Psoas muscle (tissue), 8 donors: ENCODE measurements at places on chromosomes 3 and 15. TPM values are rescaled to one million over a fixed set of nuclear protein-coding genes. Genes with fewer than 3 reads are reported as not detected.

Gene GOLGA6A
- not detected for total RNA-seq

Gene KNG1
- total RNA-seq: not detected

Gene PLA2G4D
- total RNA-seq: not detected

Gene GRM7
- not detected for total RNA-seq

Gene MESP2
- not detected for total RNA-seq

Gene HRG
- not detected for total RNA-seq

- DNase-seq: no peak
These were observed 125.9 kb downstream of the ATP10A start for GRCh38 chr15:25737218-25737643.

- no peak for DNase-seq
These were observed 34.9 kb downstream of the DCLK3 start for GRCh38 chr3:36729204-36730056.

GRCh38 chr3:167787440-167787839 lies 51.9 kb downstream of the SERPINI1 start:
- no peak for DNase-seq

DNA sequence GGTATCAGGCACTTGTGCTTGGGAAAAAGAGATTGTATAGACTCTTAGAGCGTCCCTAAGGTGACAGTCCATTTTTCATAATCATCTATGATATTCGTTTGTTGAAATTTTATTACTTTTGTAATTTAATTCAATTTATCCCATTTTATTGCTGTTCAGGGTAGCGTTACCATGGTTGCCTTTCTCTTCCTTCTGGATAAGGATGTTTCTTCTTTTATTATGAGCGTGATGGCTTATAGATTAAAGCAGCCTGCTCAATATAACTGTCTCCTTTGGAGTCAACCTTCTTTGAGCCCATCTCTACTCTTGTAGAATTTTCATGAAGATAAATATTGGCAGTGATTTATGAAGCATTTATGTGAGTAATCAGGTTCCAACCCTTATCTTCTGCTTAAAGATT lies 182.0 kb downstream of the LRTM1 start:
- DNase-seq: no peak

DNA sequence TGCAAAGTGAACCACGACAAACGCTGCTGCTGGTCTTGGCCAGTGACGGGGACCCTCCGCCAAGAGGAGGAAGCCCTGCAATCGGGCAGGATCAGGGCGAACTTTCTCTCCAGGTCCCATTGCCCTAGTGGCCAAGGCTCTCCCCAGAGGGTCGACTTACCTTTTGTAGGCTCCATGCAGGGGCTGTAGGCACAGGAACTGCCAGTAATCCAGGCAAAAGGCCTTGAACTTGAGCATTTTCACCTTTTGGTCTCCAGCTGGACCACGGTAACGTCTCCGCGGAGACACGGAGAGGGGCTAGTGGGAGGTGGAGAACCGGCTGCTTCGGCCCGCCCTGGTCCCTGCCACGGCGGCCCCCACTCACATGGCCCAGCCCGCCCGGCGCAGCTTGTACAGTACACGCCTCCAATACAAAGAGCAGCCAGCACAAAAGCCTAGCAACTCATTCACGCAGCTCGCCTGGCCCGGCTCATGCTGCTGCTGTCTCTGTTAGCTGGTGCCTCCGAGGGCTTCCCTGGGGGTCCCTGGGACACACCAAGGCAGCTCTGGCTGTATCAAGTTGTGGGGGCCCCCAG lies 31.0 kb downstream of the IQSEC1 start:
- no peak for DNase-seq

GRCh38 chr3:79154865-79155264 lies 612.9 kb downstream of the ROBO1 start:
- DNase-seq: no peak

DNA sequence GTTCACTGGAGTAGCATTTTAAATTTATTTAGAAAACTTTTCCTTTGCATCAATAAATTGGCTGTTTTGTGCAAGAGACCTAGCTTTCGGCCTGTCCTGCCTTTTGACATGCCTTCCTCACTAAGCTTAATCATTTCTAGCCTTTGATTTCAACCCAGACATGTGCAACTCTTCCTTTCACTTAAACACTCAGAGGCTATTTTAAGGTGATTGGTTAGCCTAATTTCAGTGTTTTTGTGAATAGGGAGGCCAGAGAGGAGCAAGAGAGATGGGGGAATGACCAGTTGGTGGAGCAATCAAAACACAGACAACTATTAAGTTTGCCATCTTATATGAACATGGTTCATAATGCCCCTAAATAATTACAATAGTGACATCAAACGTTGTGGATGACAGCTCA lies 333.4 kb downstream of the SLC9A9 start:
- no peak for DNase-seq

DNA sequence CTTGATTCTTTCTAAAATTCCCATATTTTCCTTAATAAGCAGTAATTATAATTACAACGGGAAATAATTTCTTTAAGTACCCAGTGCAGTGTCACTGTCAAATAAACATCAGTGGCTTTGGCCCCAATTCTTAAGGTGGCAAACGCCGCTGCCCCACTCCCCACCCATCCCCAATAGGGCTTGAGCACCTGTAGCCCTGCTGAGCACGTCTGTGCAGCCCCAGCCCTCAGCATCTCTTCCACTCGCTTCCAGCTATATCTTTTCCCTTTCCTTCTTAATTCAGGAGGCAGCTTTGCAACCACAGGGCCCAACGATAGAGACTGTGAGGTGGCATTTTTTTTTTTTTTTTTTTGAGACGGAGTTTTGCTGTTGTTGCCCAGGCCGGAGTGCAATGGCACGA lies 9.0 kb downstream of the PPM1M start:
- no peak for DNase-seq

GRCh38 chr3:97102641-97103040 lies 288.2 kb downstream of the EPHA6 start:
- DNase-seq: no peak

DNA sequence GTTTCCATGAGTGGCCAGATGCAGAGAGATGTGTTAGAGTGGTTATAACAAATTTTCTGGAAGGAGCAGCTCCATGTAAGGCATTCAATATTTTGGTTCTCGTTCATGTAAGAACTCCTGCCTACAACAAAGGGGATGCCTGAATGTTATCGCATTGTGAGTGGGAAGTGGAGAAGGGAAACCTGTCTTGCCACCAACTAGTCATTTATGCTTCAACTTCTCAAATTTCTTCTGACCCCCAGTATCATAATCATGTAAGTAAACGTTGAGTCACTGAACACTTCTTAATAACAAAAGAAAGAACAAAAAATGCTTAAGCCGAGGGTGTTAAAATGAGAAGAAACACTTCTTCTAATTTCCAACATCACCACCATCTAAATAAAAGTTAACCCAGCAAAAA lies 62.0 kb upstream of the MRPL3 start:
- no peak for DNase-seq

DNA sequence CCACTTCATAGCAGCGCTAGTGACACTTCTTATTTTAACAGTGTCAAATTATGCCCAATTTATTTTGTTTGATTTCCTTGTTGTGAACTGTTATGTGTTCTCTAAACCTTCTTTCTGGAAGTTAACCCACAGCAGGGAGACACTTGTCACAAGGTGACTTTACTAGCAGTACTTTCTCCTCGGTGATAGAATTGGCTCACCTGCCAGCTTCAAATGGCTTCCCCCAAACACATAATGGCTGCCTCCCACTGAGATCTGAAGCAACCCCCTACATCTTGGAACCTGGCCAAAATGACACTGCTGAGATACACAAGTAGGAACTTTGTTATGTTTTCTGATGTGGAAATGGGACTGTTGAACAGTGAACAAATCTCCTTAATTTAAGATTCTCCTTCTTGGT lies 238.8 kb upstream of the DPH6 start:
- DNase-seq: no peak
